Stimulated activated CD8-positive, alpha-beta memory T cell treated with anti-CD3 and anti-CD28 coated beads, Interleukin-4, amount 100 ng/mL, for 1 hour (primary cell): ENCODE measurements at places on chromosomes 16 and 17.

GRCh38 chr16:12193692-12194091 lies 217.2 kb downstream of the SNX29 start:
- DNase-seq = no peak

DNA sequence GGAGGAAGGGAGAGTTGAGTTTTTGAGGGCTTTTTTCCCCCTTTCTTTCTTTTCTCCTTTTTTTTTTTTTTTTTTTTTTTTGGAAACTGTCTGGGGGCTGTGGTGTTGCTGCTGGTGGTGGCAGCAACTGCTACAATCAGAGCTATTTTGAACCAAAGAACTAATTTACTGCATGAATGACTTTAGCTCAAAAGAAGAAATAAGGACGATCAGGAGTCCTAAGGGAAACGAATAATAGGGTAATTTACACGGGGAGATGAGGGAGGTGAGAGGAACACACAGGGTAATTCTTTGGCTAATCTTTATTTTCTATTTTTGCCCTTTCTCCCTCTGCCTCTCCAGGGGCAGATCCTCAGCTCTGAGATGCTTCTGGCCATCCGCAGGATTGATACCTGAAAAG lies 119.8 kb downstream of the TMEM132E start:
- no peak for DNase-seq

GRCh38 chr16:12229759-12230594 lies 253.4 kb downstream of the SNX29 start:
- DNase-seq = no peak

DNA sequence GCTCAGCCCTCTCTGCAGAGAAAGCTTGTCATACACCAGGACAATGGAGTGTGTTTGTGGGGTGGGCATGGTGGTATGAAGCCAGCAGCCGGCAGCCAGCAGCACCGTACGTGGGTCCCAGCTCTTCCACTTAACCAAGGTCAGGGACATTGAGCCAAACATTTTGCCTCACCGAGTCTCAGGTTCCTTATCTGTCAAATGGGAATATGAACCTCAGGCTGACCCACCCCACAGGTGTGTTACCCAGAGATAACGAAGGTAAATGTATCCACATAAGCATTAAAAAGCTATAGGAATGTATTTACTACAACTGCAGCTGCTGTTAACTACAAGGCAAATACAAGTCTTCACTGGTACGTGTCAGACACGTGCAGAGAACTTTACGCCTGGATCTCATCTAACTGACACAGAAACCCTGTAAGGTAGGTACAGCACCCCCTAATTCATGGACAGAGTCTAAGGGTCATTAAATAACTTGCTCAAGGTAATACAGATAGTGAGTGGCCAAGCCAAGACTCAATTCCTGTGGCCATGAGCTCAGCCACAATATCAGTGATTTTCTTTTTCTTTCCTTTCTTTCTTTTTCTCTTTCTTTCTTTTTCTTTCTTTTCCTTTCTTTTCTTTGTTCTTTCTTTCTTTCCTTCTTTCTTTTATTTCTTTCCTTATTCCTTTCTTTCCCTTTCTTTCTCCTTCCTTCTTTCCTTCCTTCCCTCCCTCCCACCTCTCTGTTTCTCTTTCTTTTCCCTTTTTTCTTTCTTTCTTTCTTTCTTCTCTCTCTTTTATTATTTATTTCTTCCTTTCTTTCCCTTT lies 990 bp downstream of the SLC5A11 start:
- DNase-seq = no peak

DNA sequence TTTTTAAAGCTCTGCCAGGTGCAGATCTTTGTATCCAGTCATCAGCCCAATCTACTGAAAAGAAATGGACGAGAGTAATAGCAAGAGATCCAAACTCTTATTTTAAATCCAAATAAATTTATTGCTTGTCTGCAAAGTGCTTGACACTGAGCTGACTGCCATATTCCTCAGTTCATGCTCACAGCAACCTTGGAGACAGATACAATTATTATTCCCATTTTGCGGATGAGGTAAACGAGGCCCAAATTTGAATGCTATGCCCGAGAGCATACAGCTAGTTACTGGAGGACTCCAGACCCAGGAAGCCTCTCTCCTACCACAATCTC lies 620 bp downstream of the NOB1 start:
- DNase-seq = no peak

GRCh38 chr16:1362807-1363206 lies 11.1 kb downstream of the GNPTG start:
- DNase-seq = no peak

DNA sequence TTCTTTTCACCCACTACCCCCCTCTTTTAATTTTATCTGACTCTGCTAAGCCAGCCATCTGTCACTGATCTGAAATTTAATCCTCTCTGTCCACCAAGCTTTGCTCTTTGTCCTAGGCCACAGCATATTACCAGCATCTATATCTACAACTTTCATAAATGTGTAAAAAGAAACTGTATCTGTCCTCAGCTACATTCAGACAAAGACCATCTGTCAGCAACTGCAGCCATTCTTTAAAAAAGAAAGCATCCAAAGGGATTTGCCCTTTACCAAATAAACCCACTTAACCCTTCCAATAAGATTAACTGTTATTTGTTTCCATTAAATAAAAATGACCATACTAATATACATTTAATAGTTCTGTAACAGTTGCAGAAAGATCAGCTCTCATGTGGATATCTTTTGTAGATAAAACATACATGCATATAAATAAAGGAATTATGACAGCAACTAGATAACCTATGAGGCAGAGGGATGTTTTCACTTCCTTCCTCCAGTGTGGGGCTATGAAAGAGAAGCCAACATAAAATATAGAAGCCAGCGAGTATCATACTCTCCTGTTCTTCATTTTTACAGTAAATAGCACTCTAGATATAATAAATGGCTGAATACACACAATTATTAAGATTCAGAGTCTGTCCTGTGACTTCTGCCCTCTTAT lies 602.5 kb upstream of the SALL1 start:
- no peak for DNase-seq

DNA sequence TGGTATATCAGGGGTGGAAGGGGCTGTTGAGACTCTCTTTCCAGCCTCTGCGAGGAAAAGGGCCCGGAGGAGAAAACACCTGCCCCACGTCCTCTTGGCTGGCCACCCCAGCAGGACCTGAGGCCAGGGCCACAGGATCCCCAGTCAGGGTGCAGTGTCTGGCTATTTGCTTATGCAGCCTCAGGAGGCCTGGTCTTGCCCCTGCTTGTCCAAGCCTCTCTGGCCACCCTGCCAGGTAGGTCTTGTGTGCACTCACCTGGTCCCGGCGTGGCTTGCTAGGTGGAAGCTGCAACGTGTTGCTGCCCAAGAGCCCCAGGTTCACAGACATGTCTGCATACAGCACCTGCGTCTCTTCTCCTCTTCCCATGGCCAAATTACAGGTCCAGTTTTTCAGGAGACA lies 549 bp downstream of the TMEM238L start:
- no peak for DNase-seq

GRCh38 chr17:17868641-17869522 lies 32.1 kb upstream of the SREBF1 start:
- no peak for DNase-seq

- DNase-seq = no peak
These were observed 15.8 kb downstream of the KDM8 start for GRCh38 chr16:27219161-27219560.

DNA sequence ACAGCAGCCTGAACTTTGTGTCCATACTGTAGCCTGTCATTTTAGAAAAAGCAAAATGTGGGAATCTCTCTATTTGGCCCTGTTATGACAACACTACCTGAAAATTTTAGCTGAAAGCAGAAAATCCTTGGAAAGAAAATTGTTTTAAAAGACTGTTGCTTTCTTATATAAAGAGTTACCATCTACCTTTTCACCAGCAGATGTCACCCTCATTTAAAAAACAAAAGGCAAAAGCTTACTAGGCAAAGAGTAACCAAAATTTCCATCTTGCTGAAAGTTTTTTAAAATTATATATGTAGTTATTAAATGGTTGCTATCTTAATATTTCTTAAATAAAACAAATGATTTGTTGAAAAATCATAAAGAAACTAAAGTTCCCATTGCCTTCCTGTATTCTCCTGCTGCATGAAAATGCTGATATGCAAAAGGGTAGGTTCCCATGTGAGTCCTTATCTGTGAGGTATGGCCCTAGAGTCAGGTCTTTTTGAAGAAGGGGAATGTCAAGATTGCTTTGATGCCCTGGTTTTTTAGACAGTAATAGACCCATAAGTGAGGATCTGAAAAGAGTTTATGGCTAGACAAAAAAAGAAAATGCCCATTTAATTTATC lies 61.0 kb downstream of the TNRC6C start:
- DNase-seq = no peak

DNA sequence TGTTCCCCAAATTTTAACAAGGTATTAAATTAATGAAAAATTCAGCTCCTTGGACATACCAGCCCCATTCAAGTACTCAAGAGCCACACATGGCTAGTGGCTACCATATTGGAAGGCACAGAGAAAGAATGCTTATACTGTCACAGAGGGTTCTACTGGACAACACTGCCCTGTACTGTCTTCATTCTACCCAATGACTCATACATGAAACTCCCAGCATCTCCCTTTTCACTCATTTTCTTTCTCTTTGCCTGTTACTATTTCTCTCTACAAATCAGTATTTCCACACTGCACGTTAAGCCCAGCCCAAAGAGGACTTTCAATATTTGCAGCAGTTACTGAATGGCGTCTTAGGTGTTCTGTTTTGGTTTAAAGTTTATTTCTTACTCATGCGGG lies 72.1 kb upstream of the RCVRN start:
- DNase-seq = no peak

GRCh38 chr17:9195961-9196670 lies 174.8 kb downstream of the NTN1 start:
- DNase-seq = no peak

DNA sequence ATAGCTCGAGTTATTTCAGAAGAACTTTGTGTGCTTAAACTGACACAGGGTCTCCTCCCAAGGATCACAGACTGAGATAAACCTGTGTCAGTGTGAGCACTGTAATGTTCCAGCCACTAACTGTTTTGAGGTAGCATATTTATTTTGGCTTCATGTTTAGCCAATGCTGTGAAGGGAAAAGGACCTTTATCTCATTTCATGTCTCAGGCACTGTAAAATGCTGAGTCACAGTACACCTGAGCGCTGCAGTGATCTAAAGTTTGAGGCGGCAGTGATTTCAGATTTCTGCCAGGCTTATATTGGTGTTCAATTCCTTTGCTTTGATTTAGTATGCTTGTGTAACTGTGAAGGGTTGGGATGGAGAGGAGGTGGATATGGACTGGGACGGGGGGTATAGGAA lies 3.1 kb upstream of the DNAJA2 start:
- DNase-seq = no peak

- DNase-seq = no peak
These were observed 3.9 kb upstream of the EXOC7 start for GRCh38 chr17:76107509-76107908.

DNA sequence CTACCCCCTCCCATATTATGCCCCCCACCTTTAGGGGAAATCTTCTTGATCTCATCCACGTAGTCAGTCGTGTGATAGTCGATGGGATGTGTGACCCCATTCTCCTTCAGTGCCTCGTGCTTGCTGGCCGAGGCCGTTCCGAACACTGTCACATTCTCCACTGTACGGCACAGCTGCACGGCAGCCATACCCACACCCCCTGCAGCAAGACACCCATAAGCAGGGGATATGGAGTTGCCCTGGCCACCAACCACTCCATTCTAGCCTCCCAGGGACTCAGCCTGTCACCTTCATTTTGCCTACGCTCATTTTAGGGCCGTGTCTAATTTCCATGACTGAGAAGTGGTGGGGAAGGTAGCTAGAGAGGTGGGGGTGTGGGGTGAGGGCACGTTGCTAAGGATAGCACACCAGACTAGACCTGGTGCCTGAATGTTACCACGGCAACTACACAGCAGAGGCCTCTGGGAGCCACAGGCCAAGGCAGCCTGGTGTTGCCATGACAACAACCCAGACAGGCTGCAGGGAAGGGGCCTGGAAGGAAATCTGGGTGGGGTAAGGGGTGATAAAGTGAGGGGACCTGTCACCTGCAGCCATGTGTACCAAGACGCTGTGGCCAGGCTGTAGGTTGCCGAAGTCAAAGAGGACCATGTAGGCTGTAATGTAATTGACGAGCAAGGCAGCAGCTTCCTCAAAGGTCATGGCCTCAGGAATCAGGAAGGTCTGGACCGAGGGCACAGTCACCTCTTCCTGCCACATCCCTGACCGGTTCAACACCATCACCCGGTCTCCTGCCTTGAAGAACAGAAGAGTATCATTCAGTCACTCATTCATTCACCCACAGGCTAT lies 4.0 kb downstream of the VAT1 start:
- no peak for DNase-seq

DNA sequence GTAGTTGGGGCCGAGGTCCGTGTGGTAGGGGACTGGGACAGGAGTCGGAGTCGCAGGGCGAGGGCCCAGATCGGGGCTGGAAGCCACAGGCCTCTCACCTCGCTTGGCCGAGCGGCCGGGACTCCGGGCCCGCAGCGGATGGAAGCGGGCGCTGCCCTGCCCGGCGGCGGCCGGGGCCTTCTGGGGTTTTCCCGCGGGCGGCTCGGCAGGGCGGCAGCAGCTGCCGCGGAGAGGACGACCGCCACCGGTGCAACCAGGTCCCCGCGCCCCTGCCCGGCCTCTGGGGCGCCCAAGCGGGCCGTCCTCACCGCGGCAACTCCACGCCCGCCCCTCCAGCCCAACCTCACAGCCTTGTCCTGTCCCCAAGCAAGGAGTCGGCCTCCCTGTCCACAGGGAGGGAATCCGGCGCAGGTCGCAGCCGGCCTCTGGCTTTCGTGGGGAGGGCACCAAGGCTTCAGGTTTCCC lies 15.6 kb upstream of the UTP6 start:
- no peak for DNase-seq

- no peak for DNase-seq
These were observed 57.2 kb downstream of the C16orf82 start for GRCh38 chr16:27123795-27124409.

DNA sequence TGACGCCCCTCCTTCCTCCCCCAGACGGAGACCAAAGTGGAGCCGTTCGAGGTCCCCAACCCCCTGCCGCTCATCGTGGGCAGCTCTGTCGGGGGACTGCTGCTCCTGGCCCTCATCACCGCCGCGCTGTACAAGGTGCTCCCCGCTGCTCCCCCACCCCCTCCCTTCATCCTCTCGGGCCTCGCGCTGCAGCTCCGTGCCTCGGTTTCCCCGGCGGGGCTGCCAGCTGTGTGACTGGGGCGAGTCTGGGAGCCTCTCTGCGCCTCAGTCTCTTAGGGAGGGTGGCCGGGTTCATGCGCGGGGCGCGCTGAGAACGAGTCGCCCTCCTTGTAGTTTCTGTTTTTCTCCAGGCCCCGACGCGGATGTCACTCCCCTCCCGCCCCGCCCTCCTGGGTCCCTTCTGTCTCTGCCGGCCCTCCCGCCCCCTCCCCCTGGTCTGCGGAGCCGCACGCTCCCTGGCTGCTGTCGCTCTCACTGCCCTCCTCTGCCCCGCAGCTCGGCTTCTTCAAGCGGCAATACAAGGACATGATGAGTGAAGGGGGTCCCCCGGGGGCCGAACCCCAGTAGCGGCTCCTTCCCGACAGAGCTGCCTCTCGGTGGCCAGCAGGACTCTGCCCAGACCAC lies 23.7 kb upstream of the ITGAX start:
- no peak for DNase-seq

GRCh38 chr16:23729503-23730424 lies 16.7 kb upstream of the ERN2 start:
- no peak for DNase-seq
